ENCODE measurements at places on chromosomes 5 and 9.

GRCh38 chr5:4082966-4083564 is 487.4 kb downstream of the IRX1 start:
- peak; percentile 5 for DNase-seq

DNA sequence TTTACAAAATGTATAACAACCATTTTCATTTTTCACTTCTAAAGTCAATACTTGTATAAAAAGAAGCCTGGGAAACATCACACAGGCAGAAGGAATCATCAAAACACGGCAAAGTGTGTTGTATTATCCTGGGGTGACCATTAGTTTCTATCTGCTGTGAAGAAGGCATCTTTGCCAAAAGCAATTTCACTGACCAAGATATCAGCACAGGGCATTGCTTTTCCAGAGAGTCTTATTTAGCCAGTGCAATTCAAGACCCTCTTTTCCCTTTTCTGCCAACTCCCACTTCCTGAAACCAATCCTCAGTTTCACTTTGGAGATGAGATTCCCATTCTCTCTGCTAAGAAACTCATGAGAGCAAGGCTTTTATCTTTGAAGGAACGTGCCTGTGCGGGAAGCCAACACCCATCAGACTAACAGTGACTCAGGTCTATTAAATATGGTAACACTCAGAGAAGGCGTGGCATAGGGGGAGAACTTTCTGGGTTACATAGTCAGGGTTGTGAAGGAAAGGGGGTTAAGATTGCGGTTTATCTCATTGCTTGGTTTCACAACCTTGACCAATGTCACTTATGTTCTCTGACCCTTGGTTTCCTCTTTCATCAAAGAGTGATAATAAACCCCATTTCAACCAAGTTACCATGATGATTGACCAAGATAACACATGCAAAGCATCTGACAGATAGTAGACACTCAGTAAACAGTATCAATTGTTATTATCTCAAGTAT is 666.9 kb upstream of the KLF4 start:
- peak; percentile 53 for DNase-seq

DNA sequence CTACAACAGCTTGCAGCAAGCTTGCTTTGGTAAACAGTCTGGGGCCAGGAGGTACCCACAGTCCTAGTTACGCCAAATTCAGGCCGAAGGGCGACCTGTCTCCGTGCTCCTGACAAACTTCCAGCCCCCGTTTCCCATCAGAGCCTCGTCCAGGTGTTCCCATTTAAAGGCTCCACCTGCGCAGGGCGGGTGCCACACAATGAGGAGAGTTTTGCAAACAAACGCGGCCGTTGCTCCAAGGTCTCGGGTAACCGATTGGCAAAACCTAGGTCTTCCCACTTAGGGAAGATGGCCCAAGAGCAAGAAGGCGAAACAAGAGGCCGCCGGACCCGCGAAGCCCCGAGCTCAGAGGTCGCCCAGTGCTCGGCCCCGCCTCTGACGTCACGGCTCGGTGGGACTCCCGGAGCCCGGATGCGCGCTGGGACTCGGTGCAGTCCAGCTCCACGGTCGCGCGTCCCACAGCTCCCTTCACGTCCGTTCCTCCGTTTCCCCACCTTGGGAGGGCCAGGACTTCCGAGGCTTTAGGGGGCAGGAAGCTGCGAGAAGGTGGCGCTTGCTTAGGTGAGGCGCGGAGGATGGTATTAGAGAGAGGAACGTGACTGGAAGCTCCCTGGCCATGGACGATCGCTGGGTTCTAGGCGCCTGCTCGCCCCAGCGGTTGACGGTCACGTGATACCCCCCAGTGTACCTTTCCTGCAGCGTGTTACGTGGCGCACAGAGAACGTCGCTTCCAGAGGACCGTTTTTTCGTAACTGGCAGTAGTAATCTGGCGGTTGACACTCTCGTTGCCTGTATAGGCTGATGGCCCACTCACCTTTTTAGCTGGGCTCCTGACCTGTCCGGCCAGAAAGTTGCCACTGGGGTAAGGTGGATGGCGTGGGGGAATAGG is 41.8 kb upstream of the KDM4C start:
- peak; percentile 23 for DNase-seq

DNA sequence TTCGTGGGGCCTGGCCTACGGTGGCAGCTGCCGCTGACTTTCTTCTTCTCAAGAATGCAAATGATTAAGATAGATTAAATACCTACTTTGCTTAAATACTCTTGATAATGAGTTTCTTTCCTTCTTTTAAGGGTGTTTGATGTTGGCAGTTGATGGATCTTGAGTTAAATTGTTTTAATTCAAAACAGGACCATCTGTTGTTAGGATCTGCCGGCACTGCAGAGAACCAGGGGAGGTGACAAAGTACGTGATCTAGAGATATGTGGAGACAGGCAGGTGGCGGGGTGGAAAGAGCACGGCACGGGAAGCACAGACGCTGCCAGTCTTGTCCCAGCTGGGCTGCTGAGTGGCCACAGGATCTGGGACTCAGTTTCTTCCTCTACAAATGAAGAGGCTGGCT is 37.9 kb downstream of the MED27 start:
- no peak for DNase-seq

- DNase-seq, result no peak
Measured at GRCh38 chr5:58411372-58411771, 48.5 kb downstream of the PLK2 start.

- DNase-seq, result peak; percentile 29
Measured at GRCh38 chr5:128135286-128135685, 51.7 kb downstream of the SLC12A2 start.

All from fibroblast of mammary gland (primary cell).